ENCODE measurements at places on chromosomes 2 and 18.

GRCh38 chr2:236840857-236841256 is 244.8 kb upstream of the COPS8 start:
- DNase-seq: no peak

GRCh38 chr18:48771641-48772375 is 179.0 kb downstream of the SMAD7 start:
- DNase-seq: peak; percentile 48

- no peak for DNase-seq
These were observed 204.6 kb downstream of the EIPR1 start for GRCh38 chr2:3173031-3173430.

- no peak for DNase-seq
These were observed 134.0 kb upstream of the SERTAD2 start for GRCh38 chr2:64787698-64788097.

DNA sequence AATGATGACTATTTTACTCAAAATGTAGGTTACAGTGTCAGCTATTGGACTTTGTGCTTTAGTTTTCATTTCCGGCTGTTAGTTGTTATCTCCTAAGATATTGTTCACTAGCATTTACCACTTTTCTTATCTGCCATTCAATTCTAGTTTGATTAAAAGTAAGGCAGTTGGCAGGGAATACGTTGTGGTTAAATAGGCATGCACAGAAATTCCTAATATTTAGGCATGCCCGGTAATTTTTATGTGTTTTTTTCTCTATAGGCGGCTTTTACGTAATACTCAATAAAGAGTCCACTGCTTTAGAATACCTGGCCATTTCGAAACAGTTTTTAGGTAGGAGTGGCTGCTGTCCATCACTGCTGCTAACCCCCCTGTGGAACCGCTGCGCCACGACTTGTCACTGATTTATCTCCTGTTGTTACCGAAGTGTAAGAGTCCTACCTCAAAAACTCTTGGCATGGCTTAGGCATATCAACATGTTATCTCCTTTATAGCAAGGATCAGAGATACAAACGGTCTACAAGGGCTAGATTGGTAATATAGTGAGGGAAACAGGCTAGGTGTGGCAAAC is 39.5 kb downstream of the BABAM2 start:
- peak; percentile 37 for DNase-seq

DNA sequence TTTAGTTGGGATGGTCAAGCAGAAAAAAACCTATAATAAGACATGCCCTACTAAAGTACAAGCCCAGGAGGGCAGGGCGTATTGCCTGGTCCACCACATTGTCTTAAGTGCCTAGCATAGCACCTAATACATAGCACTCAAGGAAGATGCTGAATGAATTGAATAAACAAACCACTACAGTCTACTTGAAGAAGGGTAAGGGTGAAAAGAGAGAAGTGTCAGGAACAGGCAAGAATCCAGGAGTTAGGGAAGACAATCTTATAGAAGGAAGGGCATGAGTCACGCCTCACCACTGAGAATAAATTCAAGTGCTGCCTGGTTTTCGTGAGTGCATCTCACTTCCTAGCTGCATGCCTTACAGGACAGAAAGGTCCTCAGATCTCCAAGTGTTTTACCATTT is 13.9 kb downstream of the SLC19A3 start:
- DNase-seq: peak; percentile 7

GRCh38 chr2:69946351-69947324 is 14.8 kb downstream of the ASPRV1 start:
- DNase-seq: peak; percentile 72
